ENCODE measurements at places on chromosomes 6 and 20.
A peak's percentile ranks its signal among the peaks of the same experiment; 100 is the strongest.

- DNase-seq: peak; percentile 72
Measured at GRCh38 chr6:148296771-148297170, 45.9 kb upstream of the SASH1 start.

DNA sequence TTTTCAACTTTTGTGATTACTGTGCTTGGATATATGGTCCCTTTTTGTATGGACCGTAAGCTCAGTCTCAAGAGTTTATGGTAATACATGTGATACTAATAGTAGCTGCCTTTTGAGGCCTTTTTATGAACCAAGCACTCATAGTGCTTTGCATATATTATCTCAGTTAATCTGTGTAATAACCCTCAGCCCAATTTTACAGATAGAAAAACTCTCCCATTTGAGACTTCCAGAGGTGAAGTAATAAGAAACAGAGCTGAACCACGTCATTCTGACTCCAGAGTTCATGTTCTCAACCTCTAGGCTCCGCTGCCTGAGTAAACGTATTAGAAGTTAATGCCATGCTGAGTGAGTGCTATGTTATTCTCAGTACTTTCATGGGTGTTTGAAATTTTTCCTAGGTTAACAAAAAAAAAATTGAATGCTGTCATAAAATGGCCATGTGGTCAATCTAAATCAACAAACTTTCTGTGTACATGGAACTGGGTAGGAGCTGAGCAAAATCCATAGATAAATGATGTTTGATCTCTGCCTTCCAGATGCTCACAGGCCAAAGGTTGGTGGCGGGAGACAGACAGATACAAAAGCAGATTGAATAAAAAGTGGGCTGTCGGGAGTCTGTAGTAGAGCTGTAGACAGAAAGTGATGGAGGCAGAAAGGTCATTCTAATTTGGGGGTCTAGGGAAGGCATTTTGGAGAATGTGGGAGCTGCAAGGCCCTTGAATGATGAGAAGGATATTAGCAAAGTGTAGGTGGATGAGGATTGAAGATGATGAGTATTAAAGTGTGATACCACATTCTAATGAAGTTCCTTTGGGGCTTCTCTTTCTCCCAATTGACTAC lies 22.6 kb upstream of the ELOVL2 start:
- no peak for DNase-seq

- DNase-seq: peak; percentile 77
Measured at GRCh38 chr20:2469991-2470422, 582 bp downstream of the SNRPB start.

DNA sequence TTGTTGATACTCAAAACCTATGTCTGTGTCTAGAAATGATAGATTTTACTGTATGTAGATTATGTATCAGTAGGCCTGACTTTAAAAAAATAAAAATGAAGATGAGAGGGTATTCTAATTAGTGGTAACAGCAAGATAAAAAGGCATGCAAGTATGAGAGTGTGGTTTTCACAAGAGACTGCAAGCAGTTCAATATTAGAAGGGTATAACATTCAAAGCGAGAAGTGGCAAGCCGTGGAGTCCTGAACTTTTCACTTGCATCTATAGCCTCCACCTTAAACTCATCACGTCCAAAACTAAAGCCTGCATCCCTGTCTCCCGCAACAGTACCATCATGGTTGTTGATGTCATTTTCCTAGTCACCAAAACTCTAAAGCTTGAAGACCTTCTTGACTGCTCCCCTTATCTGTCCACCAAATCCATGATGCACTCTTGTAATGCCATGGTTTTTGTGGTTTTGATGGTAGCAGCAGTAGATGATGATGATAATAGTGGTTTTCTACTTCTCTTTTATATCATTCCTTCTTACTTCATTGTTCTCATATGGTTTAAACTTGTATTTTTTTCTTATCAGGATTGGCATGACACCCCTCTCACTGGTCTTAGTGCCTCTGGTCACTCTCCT lies 9.2 kb upstream of the CGA start:
- no peak for DNase-seq

DNA sequence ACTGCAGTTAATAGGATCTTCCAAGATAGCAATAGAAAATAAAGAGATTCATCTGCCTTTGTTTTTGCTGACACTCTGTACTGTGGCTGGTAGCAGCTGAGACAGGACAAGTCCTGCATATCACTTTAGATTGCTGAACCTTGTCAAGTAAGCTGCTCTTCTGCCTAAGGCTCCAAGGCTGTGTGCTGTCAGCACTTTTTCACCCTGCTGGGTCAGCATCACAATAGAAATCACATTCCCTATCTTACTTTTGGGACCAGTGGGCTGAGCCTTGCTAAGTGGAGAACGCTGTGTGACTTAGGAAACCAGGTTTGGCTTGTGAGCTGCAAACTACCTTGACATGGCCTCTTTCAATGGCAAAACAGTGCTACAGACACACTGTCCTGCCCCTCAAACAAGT lies 263.9 kb downstream of the FRK start:
- DNase-seq: no peak

GRCh38 chr6:89584539-89584938 lies 54.0 kb downstream of the LYRM2 start:
- no peak for DNase-seq

- no peak for DNase-seq
Measured at GRCh38 chr20:5065166-5065878, 54.4 kb downstream of the PCNA start.

Measured in femur (tissue), 1 donor.